ENCODE measurements at places on chromosomes 2 and 18. TPM values are rescaled to one million over a fixed set of nuclear protein-coding genes. Genes with fewer than 3 reads are reported as not detected.

GPR75 gene
- 2.3 TPM for total RNA-seq

COBLL1 gene
- 1.9 TPM for total RNA-seq

SAG gene
- not detected for total RNA-seq

KCNIP3 gene
- not detected for total RNA-seq

DNAJC5G gene
- not detected for total RNA-seq

ARHGAP15 gene
- total RNA-seq: 159 TPM

SMYD5 gene
- total RNA-seq: 38.2 TPM

STAM2 gene
- total RNA-seq: 14.4 TPM

HADHA gene
- 94.5 TPM for total RNA-seq

SEPTIN10 gene
- total RNA-seq: 3.3 TPM

SLC35G4 gene
- not detected for total RNA-seq

MOGAT1 gene
- not detected for total RNA-seq

ANKRD23 gene
- 16.4 TPM for total RNA-seq

CD226 gene
- total RNA-seq: 87.1 TPM

CCDC178 gene
- not detected for total RNA-seq

NOSTRIN gene
- total RNA-seq: 0.53 TPM

TMEM169 gene
- 4.3 TPM for total RNA-seq

ANKRD30BL gene
- total RNA-seq: not detected

COL6A3 gene
- 2.3 TPM for total RNA-seq

SGPP2 gene
- total RNA-seq: 2.6 TPM

All from T-cell (primary cell).